ENCODE measurements at places on chromosomes 16 and 17. TPM values are rescaled to one million over a fixed set of nuclear protein-coding genes. Genes with fewer than 3 reads are reported as not detected.

Gene SLFN12
- 16.7 TPM for total RNA-seq

Gene FKBP10
- total RNA-seq: 276 TPM

Gene HYDIN
- 0.26 TPM for total RNA-seq

Gene QPRT
- 41.6 TPM for total RNA-seq

Gene KCNH6
- total RNA-seq: not detected

Gene KRTAP9-4
- total RNA-seq: not detected

Gene PLA2G10
- not detected for total RNA-seq

Gene RANGRF
- 7.6 TPM for total RNA-seq

Gene EVI2A
- total RNA-seq: 2.4 TPM

All from bronchial smooth muscle cell (primary cell).